ENCODE measurements at places on chromosomes 1 and 21.

GRCh38 chr1:14969006-14969405 lies 184.5 kb upstream of the TMEM51 start:
- no peak for DNase-seq

GRCh38 chr21:34826836-34827235 lies 158.0 kb downstream of the CLIC6 start:
- peak; percentile 9 for DNase-seq

GRCh38 chr1:27388337-27389005 lies 4.0 kb upstream of the GPR3 start:
- no peak for DNase-seq

GRCh38 chr1:40439247-40439646 lies 11.0 kb upstream of the ZFP69B start:
- no peak for DNase-seq

GRCh38 chr21:28654406-28654805 lies 338.3 kb downstream of the LTN1 start:
- no peak for DNase-seq

DNA sequence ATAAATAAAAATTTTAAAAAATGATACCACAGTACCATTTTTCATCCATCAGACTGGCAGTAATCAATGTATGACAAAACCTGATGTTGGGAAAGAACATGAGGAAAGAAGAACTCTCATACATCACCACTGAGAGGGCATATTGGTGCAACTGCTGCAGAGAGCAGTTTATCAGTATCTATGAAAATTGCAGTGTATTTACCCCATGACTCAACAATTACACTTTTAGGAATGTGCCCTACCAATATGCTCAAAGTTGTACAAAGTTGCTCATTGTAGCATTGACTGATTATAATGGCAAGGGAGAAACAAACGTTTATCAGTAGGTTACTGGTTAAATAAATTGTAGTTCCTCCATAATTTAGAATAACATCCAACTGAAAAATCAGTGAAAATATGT lies 36.7 kb downstream of the CATSPERE start:
- no peak for DNase-seq

DNA sequence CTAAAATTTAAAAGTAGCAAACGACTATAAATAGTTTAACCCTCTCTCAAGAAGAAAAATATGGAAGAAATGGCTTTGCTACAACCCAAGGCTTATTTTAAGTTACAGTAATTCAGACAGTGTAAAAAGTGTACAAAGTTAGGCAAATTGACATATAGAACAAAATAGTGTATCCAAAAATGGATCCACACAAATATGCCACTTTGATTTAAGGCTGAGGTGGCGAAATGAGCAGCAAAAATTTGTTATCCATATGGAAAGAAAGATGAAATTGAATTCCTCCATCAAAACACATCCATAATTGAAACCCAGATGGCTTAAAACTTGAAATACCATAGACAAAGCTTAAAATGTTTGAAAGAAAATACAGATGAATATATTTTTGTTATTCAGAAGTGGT lies 540.8 kb downstream of the BRINP3 start:
- DNase-seq: no peak

GRCh38 chr1:223074445-223075300 lies 68.4 kb downstream of the TLR5 start:
- no peak for DNase-seq

DNA sequence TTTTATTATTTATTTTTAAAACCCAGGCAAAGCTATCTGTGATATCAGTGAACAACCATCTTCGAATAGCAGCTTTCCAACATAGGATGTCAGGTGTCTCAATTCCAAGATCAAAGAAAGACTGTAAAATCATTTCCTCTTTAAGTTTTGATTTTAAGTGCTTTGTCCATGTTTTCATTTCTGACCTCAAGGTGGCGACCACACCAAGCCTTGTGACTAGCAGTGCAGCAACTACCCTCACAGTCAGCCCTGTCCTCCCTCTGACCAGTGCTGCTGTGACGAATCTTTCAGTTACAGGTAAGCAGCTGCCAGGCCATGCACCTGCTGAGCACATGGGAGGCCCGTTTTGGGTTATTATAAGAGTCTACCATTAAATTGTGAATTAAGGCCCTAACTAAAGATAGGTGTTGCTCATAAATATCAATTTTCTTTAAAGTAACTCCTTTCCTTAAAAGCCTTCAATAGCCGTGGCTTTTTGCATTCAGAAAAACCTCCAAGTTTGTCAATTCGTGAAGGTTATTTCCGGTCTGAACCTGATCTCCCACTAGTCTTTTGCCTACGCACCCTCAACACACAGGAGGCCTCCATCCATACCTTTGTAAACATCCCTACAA lies 117.0 kb downstream of the CD247 start:
- peak; percentile 17 for DNase-seq

DNA sequence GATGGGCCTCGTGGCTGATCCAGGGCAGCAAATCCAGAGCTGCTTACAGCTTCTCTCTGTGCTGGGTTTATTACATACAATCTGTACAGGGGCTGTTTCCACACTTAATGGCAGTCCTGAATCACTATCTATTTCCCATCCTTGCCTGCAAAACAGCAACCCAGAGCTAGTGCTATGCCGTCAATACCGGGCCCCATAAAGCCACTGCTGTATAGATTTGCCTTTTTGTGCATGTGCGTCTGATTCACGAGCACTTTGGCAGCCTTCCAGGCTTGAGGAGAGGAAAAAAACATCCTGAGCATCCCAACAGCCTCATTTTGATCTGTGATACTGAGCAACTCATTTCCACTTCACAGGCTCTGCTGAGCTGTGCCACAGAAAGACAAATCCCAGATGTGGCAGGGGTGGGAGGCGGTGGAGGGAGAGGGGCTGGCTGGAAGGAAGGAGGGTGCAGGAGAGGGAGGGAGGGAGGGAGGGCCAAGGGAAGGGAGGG lies 65.2 kb upstream of the TARBP1 start:
- peak; percentile 91 for DNase-seq

DNA sequence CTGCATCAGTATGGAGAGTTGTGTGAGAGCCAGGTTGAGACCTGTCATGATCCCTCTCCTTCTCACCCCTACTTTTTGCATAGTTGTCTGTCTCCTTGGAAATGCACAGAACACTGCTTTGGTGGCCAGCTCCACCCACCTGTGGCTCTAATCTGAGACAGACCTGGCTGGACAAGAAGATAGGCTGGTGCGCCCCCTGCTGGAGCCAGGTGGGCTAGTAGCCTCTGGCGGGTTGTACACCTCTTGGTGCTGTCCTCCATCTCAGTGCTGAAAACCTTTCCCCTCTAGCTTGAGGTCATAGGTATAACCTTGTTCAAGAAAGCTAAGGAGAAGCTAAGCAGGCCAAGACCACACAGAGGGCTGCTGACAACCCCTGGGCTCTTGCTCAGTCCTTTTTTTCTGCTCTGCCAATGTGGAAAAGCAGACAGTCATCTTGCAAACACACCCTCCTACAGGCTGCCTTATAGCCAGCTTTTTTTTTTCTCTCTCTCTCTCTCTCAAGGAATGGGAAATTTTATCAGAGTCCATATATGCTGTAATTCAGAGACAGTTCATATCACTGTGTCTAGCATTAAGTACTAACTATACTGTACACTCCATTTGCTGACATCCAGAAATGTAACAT lies 58.8 kb upstream of the SPATA6 start:
- DNase-seq: peak; percentile 67

- no peak for DNase-seq
Measured at GRCh38 chr1:14705824-14706223, 107.3 kb downstream of the KAZN start.

- DNase-seq: no peak
Measured at GRCh38 chr1:44810101-44810761, 1.9 kb downstream of the BTBD19 start.

- DNase-seq: no peak
Measured at GRCh38 chr1:118007391-118007790, 77.9 kb downstream of the WDR3 start.

- DNase-seq: no peak
Measured at GRCh38 chr1:241688940-241689368, 36.9 kb downstream of the WDR64 start.

DNA sequence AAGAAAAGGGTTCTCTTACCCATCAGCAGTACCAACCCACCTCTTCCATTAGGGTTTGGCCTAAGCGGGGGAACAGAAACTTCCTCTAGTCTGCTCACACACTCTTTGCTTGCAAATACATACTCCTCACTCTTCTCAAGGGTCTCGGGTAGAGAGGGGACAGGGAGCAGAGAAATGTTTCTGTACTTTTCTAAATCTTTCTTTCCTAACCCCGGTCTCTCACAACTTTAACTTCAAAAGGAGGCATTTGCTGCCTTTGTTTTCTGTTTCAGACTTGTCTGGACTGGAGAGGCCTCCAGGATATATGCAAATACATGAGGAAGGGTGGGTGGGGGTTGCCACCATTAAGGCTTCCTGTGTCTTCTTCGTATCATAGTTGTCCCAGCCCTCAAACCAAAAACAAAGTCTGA lies 10.5 kb upstream of the LAX1 start:
- DNase-seq: no peak

- no peak for DNase-seq
Measured at GRCh38 chr1:200049810-200050209, 22.3 kb downstream of the NR5A2 start.

- no peak for DNase-seq
Measured at GRCh38 chr1:7584157-7584556, 186.9 kb upstream of the VAMP3 start.

GRCh38 chr1:9703165-9703509 lies 51.6 kb downstream of the PIK3CD start:
- DNase-seq: no peak

- DNase-seq: no peak
Measured at GRCh38 chr1:20371883-20372282, 81.2 kb downstream of the VWA5B1 start.

GRCh38 chr1:31577515-31578192 lies 1.3 kb downstream of the TINAGL1 start:
- DNase-seq: no peak

DNA sequence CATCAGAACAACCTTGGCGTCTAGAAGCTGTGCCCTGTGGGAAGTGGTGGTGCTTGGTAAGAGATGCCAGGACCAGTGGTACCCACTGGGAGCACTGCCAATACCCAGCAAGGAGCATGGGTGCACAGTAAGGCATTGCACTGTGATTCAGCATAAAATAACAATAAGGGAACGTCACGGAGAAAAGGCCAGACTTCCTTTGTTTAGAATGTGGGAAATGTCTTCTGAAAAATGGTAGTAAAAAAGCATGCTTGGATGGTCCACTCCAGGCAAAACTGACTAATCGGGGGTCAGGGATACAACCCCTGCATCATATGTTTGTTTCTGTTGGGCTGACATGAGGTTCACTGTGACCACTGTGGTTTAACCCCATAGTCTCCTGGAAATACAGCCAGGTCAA lies 14.7 kb downstream of the METTL18 start:
- no peak for DNase-seq

GRCh38 chr1:185864331-185864730 lies 130.1 kb downstream of the HMCN1 start:
- no peak for DNase-seq

GRCh38 chr1:189782295-189782694 lies 695.4 kb downstream of the BRINP3 start:
- no peak for DNase-seq

DNA sequence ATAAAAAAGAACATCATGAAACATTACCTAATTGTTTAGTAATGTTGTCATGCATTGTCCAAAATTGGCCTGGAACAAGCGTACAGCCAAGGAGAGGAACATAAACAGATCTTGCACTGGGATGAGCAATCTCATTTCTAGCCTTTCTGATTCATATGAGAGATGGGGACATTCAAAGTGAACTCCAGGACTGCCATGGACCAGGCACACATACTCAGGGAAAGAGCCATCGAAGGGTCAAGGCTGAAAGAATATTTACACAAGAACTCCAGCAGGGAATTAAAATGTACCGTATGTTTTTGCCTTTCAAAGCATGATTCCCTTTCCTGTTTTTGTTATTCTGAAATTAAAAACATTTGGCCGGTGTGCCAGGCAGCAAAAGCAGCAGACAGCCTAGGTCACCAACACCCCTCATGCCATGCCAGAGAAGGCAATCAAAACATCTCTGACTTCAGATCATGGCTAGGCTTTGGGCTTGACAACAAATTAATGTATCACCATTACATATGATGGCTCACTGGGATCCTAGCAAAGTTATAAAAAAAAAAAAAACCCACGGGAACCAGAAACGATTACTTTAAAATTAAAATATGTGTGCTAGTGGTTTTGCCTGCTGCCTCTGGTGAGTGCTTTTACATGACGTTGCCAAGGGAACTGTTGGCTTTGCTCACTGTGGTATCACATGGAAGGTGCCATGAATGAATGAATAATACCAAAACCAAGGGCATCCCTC lies 159.8 kb downstream of the TGFBR3 start:
- DNase-seq: no peak

- no peak for DNase-seq
Measured at GRCh38 chr1:99829269-99829668, 20.9 kb upstream of the AGL start.

DNA sequence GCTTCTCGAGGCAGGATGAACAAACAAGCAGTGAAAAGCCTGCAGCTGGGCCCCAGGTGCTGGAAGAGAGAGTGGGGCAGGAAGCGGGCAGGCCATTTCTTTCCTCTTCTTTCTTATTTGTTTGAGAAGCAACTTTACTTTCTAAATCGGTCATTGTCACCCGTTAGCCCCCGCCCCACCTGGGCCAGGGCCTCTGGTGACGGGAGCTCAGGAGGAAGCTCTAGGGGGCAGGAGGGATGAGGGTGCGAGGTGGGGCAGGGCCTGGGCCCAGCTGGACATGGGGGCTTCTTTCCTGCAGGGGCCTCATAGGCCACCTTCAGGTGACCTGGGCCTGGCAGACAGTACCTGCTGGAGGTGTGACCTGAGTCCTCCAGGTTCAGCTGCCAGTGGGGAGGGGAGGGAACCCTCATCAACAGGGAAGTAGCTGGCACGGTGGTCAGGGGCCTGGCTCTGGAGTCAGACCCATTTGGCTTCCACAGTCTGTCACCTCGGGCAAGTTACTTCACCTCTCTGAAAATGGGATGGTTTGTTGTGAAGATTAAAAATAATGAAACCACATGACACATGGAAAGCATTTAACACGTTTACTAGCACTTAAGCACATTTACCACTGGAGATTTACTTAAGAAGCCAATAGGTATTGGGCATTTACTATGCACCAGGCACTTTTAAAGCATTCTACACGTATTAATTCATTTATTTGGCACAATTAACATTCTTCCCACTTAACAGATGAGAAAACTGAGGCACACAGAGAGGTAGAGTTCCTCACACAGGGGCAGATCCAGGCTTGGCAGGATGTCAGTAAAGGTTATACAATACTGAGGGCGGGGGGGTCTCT lies 54.1 kb upstream of the ID3 start:
- no peak for DNase-seq
